Cardiac septum (tissue), 1 donor: ENCODE measurements at places on chromosomes 3 and 15.

- DNase-seq: no peak
Observed at GRCh38 chr15:61633951-61634350, 404.8 kb upstream of the RORA start.

DNA sequence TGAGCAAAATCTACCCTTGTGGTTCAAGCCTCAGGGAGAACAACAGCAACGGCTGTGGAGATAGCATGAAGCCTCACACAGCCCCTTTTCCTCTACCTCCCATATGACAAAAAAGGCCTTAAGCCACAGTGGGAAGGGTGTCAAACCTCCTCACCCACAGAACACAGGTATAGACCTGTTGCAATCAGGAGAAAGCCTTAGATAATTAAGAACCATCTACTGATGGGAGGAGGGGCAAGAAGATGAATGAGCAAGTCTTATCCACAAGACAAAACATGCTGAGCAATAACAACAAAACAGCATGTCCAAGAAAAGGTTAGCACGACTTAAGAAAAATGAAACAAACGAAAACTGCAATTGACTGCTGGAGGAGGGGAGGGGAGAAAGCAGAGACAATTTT, 272.9 kb upstream of the BCHE start:
- no peak for DNase-seq

DNA sequence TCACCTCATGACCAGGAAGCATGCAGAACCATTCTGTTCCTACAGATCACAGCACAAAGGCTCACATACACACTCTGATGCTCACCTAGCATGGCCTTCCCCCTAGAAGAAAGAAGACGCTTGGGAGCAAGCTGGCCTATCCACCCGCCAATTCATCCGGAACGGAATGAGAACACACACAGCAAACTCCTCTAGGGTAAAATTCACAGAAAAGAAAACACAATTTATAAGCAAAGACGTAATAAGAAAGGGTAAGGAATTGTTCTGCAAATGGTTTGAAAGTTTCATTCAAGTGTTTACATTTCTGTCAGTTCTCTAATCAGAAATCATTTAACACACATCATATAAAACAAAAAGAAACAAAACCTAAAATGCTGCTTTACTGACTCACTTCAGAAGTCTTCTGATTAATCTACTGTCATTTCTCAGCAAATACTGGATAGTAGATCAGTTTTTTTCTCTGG, 218.1 kb downstream of the OSBPL10 start:
- no peak for DNase-seq

DNA sequence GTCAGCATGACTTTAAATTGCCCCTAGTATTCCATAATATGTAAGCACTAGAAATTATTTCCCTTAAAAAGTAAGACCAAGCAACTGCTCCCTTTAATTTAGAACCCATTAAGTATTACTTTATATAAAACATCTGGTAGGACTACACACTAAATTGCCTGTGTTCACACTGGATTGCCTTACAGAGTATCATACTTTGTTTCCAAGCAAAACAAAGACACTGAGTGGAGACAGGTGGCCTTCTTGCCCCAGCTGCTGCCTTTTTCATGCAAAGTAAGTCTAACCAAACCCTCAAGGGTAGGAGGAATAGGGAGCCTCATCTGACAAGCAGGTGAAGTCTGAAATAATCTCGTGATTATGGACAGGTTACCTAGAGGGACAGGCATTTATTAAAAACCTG, 87.3 kb downstream of the PEX5L start:
- no peak for DNase-seq

DNA sequence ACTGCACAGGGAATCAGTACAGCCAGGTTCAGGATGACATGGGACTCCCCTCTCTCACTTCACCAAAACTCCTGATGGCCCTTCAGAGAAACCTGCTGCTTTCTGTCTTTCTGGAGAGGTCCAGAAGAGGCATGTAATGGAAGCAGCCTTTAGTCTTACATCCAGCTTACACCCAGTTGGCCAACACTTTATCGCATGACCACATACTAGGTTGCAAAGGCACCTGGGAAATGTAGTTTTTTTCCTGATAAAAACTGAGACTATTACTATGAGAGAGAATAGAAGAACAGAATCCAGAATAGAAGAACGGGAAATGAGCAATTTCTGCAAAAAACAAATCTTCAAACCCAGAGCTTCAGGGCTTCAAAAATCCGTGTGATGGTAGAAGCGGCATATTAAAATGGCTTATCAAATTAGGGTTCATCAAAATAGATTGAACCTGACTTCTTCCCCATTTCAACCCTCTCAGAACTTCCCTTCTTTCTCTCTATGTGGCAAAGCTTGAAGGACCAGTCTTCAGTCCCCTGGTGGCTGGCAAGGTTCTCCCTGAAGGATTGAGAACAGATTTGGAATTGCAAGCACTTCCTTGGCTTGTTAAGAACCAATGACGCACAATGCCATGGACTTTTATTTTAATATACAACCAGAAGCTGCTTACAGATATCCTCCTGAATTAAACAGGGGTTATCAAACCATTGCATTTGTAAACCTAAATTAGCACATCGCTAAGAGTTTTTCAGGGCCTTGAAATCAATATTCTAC, 34.4 kb downstream of the CORO2B start:
- DNase-seq: no peak

- DNase-seq: no peak
Observed at GRCh38 chr15:62853841-62854225, 188.7 kb upstream of the TPM1 start.

- DNase-seq: no peak
Observed at GRCh38 chr3:124818398-124819091, 68.6 kb downstream of the ITGB5 start.
